ENCODE measurements at places on chromosomes 16 and 17.

- no peak for DNase-seq
Measured at GRCh38 chr17:55390364-55390977, 31.2 kb downstream of the MMD start.

GRCh38 chr16:69709456-69710084, 16.8 kb downstream of the NQO1 start:
- peak; percentile 76 for DNase-seq

- no peak for DNase-seq
Measured at GRCh38 chr17:76551685-76552084, 11.8 kb downstream of the PRCD start.

GRCh38 chr17:79285973-79286372, 211.3 kb downstream of the ENGASE start:
- no peak for DNase-seq

- DNase-seq, result no peak
Measured at GRCh38 chr17:72142614-72143013, 21.8 kb downstream of the SOX9 start.

DNA sequence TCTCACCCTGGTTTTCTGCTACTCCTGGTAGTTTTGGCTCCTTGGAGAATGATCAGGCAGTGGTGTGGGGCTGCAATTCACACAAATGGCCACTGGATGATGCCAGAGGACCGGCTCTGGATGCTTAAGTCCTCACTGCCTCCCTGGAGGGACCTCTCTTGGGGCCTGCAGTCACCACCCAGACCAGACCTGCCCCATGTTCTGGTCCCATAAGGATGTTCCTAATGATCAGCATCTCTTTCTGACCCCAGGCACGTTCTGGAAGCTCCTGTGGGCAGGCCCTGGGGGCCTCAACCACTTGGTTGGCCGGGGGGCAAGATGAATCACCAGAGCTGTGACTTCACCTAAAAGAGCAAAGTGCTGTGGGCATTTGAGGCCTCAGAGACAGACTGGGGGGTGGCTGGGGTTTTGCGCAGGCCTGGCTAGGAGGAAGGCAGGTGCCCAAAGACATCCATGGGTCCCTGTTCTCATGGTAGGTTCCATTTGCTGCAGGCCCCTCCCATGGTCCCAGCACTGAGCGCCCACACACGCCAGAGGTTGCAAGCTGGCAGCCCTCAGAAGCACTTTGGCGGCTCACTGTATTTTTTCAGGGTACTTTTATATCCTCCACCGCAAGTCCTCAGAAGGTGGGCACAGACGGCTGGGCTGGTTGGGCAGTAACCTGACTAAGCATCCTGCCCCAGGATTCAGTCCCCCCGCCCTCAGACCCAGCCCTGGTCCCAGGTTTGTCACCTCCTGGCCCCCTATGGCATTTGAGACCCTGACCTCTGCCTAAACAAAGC, 53.2 kb downstream of the NT5M start:
- peak; percentile 81 for DNase-seq

DNA sequence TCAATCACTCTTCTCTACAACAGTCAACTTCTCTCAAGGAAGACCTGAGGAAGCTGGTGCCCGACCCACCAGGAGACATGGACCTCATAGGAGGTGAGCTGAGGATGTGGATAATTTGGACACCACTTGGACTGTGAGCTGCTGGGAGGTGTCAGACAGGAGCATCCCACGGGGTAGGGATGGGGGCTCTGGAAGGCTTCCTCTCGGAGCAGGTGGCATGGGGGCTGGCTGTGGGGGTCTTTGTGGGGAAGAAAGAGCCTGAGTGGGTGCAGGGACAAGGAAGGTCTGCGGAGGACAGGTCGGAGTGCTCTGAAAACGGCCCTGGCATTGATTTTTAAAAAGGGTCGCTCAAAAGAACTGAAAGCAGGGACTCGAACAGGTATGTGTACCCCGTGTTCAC, 64.0 kb downstream of the TBC1D16 start:
- DNase-seq, result no peak

GRCh38 chr16:85505794-85506634, 107.1 kb upstream of the GSE1 start:
- no peak for DNase-seq

DNA sequence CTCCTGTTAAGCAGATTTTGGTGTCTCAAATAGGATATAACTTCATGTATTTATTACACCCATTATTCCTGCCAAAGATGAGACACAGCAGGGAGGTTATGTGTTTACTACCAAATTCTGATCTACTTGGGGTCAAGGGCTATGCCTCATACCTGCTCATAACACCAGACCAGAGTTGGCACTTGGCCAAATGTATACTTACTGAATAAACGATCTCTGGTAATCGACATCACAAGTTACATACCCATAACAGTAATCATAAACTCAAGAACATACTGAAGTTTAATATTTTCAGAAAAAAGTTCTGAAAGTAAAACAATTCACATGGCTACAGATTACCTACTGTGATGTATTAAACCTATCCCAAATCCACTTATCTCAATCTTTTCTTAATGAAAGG, 2.9 kb downstream of the TMEM170A start:
- no peak for DNase-seq

DNA sequence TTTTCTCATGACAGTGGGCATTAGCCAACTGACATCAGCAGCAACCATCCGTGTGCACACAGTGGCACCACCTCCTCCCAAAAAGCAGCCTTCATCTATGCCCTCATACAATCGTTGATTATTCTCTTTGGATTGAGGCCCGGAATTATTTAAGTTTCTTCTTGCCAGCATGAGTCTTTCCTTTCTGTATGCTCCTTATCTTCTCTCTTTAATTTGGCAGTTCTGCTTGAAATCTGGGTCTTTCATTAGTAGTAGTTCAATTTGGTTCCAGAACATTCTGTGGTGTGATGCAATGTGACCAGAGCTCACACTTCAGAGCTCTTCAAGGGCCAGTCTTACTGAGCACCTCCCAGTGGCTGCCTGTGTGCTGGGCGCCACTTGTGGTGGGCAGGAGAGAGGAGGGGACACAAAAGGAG, 52.2 kb upstream of the STH start:
- no peak for DNase-seq

DNA sequence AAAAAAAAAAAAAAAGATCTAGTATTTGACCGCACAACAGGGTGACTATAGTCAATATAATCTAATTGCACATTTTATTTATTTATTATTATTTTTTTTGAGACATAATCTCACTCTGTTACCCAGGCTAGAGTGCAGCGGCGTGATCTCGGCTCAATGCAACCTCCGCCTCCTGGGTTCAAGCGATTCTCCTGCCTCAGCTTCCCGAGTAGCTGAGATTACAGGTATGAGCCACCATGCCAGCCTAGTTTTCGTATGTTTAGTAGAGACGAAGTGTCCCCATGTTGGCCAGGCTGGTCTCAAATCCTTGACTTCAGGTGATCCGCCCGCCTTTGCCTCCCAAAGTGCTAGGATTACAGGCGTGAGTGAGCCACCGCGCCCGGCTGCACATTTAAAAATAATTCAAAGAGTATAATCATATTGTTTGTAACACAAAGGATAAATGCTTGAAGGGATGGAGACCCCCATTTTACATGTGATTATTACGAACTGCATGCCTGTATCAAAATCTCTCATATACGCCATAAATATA, 794 bp downstream of the ANKS3 start:
- DNase-seq, result no peak

DNA sequence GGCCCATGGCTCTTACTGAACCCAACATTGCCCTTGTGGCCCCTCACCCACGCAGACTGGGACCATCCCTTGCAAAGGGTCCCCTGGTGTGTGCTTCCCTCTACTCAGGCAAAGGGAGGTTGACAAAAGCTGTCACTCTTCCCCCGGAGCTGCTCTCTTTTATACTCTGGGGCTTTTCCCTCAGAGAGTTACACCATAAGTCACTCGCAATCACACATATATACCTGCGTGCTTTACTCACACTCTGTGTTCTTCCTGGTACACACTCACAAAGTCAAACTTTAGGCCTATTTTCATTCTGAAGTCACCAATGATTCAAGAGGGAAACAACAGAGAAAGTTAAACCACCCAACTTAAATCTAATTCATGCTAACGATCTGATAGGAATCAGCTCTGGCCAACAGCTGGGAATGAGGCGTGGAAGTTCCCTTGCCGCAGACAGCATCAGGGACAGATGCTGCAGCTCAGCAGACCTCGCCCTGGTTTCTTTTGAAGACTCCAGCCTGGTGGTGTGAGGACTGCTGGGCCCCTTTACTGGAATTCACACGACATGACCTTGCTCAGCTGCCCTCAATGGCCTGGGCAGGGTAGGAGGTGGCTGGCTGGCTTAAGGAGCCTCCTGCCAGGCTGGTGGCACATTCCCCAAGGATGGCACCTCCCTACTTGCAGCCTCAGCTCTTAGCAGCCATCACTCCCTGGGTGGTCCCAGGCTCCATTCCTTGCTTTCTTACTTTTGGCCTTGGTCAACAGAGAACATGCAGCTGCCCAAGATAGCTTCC, 27.3 kb downstream of the HIC1 start:
- DNase-seq, result no peak

DNA sequence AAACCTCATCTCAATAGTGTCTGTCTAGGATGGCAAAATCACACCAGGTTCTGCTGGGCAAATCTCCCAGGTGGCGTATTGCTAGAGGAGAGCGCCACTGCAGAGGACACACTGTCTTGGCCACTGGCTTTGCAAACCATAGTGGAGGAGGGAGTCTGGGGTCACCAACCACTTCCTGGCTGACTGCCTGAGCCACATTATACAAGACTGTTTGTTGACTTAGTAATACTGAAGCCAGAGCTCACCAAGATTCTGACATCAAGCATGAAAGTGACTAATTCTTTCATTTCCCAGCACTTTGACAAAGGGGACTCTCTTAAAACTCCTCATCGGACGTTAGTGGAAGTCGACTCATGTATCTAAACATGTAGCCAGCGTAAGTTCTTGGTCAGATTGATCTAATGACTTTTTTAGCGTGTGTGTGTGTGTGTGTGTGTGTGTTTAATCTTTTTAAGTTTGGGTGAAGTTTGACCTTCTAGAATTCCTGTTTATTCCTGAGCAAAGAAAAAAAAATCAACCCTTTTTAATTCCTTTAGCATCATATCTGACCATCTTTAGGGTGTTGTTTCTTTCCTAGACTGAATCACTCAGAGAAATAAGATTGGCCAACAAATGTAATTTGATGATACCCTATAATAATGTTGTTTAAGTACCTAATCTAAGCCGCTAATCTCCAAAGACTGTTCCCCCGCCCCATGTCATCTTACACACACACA, 13.7 kb downstream of the PITPNC1 start:
- DNase-seq, result peak; percentile 93

DNA sequence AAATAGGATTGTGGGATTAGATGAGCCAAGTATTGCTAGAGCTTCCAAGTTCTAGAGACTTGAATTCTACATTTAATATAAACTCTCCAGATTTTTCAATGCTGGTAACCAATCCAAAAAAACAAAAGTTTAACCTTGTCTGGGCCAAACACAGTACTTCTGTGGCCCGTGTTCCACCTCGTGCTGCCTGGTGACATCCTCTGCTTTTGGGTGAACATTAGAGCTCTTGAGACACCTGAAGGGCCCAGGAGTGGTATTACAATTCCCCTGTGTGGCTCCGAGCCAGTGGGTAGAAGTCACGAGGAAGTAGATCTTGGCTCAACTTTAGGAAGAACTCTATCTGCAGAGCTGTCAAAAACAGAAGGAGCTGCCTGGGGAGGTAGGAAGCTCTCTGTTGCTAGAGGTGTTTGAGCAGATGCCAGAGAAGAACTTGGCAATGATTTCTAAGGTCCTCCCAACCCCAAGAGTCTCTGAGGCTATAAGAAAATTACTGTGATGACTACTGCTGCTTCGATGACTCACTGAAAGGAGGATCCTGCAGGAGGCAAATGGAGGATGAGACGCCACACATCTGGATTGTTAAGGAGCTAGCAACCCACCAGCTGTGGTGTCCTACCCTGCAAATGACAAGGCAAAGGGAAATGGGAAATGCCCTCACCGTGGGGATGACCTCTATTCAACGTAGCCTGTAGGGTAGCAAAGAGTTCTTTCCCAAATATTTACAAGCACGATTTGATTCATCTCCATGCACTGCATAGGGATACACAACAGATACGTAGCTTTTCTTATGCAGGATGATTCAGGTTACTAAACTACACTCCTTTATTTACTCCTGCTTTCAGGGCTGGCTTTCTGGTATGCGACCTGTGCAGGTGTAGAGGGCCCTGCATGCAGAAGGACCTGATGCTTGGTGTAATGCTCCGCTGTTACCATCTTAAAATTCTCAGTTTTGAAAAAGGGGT, 45.8 kb upstream of the GAS7 start:
- DNase-seq, result no peak

Data from suppressor macrophage treated with lipopolysaccharide for 4 hours (primary cell).